ENCODE measurements at places on chromosomes 6 and 20.

GRCh38 chr6:52389264-52389625 is 27.3 kb downstream of the PAQR8 start:
- DNase-seq = no peak

DNA sequence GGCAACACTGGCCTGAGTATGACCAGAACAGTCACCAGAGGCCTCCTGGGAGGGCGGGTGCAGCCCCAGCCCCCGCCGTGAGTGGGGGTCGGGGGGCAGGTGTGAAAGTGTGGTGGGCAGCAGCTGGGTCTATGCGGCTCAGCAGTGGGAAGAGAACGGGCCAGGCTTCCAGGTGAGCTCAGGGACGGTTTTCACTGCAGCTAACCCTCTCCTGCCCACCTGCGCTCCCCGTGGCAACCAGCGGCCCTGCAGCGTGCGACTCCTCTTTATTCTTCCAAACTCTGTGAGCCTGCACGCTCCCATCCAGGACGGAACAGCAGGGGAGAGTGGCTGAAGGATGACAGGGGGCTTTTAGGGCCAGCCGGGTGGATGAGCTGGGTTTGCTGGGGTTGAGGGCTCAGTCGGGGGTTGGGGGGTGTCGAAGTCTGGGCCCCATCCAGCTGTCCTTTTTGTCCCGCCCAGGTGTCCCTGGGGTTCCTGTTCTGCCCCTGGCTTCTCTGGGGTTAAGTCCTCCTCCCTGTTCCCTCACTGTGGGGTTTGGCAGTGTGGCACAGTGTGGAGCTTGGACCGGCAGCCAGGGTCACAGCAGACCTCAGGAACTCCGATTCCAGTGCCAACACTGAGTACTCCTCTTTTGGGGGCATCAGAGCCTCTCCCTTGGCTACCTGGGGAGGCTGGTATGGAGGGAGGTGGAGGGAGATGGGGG is 859 bp upstream of the BIRC7 start:
- DNase-seq = no peak

DNA sequence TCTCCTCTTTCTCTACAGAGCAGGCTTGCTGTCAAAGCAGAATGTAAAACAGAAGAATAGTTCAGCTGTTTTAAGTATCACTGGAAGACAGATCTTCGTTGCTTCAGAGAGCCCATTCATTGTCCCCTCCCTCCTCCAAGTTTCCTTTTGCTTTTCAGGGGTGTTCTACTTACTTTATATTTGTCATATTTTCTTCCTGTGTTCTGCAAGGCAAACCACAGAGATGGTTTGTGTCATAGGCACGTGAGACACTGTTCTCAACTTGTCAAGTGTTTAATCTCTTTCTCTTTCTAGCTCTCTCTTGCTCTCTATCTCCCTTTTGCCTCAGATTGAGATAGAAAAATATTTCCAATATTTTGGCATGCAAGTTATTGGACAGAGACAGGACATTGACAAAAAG is 228.9 kb upstream of the DEFB112 start:
- DNase-seq = no peak

- no peak for DNase-seq
These were observed 140.4 kb downstream of the JARID2 start for GRCh38 chr6:15386110-15386755.

DNA sequence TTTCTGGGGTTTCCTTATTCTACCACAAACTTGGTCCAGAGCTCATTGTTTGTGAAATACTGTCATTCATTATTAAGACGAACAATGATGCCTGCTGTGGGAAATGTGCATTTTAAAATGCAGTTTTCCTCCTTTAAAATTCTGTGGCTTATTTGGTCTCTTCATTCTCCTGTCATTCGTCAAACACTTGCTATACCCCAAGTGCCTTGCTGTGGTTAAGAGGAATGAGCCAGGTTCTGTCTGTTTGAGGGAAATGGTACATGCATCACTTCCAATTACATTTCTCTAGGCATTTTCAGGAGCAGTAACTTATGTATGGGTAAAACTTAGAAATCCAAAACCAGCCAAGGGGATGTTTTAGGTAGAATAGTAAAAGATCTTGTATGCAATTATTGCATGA is 1087.7 kb downstream of the KIF16B start:
- DNase-seq = no peak

DNA sequence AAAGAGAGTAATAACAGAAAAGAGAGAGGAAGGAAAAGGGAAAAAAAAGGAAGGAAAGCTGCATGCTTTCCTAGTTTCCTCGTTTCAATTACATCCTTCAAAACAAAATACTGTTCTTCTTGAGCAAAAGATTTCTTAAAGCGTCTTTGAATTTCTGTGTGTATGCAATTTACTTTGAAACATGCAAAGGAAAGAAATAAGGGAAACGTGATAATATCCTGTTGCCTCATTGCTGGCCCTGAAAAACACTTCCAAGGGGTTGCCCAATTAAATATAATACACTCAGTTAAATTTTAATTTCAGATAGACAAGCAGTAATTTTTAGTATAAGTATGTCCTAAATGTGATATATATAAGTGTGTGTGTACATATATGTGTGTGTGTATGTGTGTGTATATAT is 51.2 kb upstream of the TPD52L1 start:
- no peak for DNase-seq

DNA sequence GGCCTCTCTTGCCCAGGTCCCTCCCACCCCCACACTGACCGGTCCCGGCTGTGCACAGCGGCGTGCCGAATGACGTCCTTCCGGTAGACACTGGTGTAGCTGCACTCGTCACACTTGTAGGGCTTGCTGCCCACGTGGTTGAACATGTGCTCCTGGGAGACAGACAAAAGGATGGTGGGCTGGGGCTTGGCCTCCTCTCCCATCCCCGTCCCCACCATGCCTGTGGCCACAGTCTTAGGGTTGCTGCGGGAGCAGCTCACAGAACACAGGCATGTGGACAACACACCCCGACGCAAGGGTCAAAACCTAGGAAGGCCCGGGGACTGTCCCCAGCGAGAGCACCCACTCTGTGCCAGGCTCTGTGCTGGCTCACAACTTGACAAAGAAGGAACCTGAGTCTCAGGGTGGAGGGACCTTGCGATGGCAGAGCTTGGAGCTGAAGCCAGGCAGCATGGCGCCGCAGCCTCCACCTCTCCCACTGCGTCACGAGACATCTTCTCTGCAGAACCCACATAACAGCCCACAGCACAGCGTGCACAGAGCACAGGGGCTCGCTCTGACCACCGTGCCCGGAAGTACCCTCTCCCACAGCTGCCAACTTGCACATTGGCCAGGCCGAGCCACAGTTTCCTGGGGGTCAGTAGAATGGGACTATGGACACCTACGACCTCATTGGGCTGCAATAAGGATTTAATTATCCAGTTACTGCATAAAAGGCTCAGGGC is 9.8 kb downstream of the ZNF335 start:
- no peak for DNase-seq

DNA sequence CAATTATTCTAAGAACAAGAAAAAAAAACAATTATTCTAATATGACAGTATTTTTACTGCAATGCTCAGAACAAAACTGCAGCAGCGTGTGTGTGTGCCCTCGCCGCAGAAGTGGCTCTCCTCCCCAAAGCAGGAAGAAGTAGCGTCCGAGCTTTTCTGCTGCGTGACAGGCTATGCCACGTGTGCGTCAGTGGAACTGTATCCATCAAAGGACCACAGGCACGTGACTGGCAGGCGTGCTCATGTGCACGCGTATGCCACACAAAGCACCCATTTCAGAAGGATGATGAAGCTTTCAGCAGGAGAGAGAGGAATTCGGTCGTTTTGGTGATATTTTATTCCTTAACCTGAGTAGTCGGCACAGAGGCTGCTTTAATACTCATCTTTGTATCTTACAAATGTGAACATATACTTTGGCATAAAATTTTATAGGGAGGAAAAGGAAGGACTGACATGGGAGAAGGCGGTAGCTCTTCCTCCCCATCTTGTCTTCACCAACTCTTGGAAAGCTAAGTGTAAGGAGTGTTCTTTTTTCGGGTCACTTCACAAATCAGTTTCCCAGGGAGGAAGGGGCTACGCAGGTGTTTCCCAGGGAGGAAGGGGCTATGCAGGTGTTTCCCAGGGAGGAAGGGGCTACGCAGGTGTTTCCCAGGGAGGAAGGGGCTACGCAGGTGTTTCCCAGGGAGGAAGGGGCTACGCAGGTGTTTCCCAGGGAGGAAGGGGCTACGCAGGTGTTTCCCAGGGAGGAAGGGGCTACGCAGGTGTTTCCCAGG is 3.4 kb downstream of the TCFL5 start:
- no peak for DNase-seq

DNA sequence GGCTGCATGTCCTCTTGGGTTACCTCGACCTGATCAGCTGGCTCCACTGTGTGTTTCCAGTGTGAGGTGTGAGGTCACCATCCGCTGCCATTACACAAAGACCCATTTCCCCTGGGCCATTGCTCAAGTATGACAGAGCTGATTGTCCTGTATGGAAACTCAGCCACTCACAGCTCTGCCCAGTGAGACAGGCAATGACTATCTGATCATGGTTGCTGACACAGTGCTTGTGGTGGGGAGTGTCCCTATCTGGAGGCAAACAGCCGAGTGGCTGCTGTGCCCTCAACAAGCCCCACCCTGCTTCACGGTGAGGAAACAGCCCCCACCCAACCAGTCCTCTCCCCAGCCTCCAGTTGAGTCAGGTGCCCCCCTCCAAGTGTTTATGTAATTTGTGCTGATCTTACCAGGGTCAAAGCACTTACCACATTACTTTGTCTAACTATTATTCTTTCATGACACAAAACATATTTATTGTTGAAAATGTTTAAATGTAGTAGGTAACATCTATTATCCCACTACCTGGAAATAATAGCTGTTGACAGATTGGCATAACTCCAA is 11.7 kb upstream of the MAPK13 start:
- peak; percentile 19 for DNase-seq

DNA sequence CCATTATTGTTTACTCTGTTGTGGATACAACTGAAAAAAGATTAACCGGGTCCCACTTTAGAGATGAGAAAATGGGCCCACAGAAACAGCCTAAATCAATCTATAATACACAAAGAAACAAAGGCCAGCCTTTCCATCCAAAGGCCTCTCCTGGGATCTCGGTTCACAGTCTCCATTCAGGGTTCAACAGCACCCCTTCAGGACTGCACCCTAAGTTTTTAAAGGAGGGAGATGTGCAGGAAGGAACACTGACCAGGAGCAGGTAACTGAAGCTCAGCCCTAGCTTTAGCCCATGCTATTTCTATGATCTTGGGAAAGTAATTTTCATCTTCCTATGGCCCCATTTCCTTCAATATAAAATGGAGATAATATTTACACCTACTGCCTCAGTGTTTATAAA is 147.7 kb downstream of the BTBD9 start:
- no peak for DNase-seq

GRCh38 chr6:112480553-112480952 is 133.4 kb downstream of the RFPL4B start:
- DNase-seq = no peak

DNA sequence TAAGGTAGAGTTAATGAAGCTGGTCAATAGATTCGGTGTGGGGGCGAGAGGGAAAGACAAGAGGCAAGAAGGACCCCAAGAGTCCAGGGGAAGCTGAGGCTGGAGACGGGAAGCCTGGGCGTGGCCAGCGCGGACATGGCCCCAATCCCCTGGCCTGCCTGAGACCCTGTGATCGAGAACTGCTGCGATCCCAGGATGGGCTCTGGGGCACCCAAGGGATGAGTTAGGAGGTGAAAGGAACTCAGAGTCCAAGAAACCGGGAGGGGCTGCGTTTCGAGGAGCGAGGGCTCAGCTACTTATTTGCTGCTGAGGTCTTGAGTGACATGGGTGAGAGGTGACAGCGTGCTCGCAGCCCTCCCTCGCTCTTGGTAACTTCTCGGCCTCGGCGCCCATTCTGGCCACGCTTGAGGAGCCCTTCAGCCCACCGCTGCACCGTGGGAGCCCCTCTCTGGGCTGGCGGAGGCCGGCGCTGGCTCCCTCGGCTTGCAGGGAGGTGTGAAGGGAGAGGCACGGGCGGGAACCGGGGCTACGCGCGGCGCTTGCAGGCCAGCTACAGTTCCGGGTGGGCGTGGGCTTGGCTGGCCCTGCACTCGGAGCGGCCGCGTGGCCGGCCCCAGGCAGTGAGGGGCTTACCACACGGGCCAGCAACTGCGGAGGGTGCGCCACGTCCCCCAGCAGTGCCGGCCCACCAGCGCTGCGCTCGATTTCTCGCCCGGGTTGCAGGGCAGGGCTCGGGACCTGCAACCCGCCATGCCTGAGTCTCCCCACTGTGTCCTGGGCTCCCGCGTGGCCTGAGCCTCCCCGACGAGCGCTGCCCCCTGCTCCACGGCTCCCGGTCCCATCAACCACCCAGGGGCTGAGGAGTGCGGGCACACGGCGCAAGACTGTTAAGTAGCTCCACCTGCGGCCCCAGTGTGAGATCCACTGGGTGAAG is 58.2 kb downstream of the IRF4 start:
- no peak for DNase-seq

GRCh38 chr6:42845327-42845694 is 34.1 kb upstream of the RPL7L1 start:
- no peak for DNase-seq

GRCh38 chr20:58852543-58853271 is at the start of gene GNAS:
TSS of gene GNAS (plus strand) at chr20:58852716.
- peak; percentile 37 for DNase-seq

- no peak for DNase-seq
These were observed 52.5 kb downstream of the HLA-DPB1 start for GRCh38 chr6:33128318-33128717.

DNA sequence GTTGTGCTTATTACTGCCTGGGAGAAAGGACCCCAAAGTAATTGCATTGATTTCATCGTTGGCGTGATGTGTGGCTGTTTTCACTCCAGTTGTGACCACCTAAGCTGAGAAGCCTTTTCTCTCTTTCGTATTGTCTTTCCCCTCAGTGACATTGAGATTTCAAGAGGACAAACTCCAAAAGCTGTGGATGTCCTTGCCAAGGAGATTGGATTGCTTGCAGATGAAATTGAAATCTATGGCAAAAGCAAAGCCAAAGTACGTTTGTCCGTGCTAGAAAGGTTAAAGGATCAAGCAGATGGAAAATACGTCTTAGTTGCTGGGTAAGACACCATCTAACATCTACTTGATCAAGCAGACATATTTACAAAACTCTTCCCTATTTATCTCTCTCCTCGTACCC is 60.5 kb downstream of the MTHFD1L start:
- no peak for DNase-seq

GRCh38 chr20:23235173-23236027 is 115.2 kb upstream of the NXT1 start:
- no peak for DNase-seq

GRCh38 chr6:75691012-75691411 is 58.0 kb upstream of the MYO6 start:
- DNase-seq = no peak

All from stimulated activated CD4-positive, alpha-beta T cell treated with anti-CD3 and anti-CD28 coated beads, TNF-alpha, amount 100 ng/mL, for 1 hour (primary cell).